Stimulated activated CD8-positive, alpha-beta memory T cell treated with anti-CD3 and anti-CD28 coated beads, Interleukin-15, amount 100 ng/mL, for 4 hours (primary cell): ENCODE measurements at places on chromosomes 11 and 22.

DNA sequence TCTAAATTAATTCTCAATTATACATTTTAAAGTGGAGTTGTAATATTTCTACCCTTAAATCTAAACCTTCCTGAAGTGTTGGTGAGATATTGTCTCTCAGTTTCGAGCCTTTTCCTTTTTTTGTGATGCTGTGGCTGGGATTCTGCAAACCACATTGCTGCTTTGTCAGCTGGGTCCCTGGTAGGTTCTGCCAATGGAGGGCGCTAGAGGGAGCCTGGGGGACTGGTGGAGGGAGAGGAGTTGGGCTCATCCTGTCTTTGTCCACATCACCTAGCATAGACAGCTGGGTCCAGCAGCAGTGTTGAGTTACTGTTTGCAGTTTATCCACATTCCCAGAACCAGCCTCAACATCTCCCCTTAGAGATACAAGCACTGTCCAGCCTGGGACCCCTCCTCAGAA lies 41.0 kb downstream of the TRAF6 start:
- no peak for DNase-seq

GRCh38 chr11:64241491-64242374 lies 838 bp downstream of the FKBP2 start:
- peak; percentile 99 for DNase-seq

DNA sequence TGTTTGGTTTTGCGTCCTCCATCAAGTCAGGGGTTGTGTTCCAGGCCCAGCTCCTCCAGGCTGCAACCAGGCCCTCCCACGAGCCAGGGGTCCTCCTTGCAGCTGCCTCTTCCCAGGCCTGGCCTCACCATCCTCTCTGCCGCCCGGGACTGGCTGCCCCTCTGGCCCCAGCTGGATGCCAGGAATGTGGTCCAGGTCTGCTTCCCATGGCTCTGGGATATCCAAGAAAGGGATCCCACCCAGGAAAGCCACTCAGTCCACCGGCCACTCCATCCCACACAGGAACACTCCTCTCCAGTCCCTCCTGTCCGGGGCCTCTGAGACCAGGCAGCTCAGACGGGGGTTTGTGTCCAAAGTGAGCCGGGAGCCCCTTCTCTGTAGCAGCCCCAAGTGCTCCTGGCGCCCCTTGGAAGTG lies 336.4 kb downstream of the BRD1 start:
- DNase-seq = no peak

DNA sequence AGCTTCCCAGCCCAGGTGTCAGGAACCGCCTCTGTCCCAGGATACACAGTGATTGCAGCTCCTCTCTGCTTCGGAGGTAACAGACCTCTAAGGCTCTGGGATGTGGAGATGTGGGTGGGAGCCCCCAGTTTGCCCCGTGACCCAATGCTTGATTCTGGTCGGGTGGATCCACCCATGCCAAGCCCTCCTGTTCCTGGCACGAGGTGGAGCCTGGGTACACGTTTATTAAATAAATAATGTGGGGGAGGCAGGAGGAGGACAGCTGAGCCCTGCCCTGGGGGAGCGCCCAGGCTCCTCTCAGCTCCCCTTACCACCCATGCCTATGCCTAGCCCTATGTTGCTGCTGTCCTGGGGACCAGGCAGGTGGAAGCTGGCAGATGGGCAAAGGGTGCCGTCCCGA lies 16.0 kb downstream of the ARHGEF17 start:
- DNase-seq = no peak

- no peak for DNase-seq
Observed at GRCh38 chr22:23110922-23111527, 30.8 kb downstream of the RSPH14 start.

DNA sequence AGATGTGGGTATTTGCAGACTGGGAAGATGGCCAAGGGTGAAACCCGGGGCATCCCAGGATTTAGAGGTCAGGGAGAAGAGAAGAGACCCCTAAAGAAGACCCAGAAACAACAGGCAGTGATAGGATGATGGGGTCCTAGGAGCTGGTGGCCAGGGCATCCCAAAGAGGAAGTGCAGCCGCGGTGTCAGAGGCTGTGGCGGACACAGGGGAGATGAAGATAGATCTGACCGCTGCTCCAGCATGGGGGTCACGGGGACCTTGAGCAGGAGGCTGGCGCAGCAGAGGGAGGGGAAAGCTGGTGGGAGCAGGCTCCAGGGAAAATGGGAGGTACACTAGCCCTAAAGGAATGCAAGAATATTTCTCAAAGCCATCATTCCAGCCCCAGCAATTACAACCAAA lies 47.3 kb downstream of the CTTN start:
- DNase-seq = no peak

DNA sequence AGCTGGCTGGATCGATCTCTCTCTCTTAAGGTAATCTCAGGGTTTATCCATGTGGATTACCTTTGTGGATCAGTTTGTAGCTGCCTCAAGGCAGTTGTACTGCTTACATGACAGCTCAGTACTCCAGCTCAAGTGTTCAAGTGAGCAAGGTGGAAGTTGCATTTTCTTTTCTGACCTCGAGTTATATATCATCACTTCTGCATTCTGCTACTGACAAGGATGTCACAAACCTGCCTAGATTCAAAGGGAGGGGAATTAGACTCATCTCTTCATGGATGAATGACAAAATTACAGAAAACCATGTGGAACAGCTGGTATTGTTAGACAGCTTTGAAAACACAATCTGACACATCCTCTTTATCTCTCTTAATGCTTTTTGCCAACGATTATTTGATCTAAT lies 6.1 kb upstream of the TCN2 start:
- no peak for DNase-seq

DNA sequence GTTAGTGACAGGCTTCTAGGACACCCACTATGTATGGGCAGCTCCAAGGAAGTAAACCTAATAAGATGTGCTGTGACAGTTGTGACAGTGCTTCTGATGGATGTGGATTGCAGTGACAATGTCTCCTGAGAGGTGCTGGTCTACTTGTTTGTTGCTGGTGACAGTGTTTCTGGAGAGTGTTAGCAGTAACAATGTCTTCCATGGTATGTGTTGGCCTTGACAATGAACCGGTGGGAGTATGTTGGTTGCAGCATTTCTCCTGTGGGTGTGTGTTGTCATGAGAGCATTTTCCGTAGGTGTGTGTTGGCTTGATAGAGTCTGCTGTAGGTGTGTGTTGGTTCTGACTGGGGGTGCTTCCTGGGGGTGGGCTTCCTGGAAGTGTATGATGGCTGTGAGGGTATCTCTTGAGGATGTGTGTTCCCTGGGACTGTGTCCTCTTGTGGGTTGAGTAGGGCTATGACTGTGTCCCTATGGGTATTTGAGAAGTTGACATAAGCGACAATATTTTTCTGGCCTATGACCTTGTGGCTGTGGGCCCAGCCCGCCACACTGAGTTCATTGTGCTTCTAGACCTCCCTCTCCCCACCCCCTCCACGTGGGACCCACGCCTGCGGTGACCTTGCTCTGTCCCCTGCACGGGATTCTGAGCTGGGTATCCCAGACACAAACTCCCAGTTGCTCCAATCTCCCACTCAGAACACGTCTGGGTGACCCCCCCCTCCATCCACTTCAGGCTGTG lies 1.2 kb downstream of the DCHS1 start:
- DNase-seq = no peak

GRCh38 chr22:44249376-44250147 lies 63.2 kb downstream of the SHISAL1 start:
- DNase-seq = no peak

DNA sequence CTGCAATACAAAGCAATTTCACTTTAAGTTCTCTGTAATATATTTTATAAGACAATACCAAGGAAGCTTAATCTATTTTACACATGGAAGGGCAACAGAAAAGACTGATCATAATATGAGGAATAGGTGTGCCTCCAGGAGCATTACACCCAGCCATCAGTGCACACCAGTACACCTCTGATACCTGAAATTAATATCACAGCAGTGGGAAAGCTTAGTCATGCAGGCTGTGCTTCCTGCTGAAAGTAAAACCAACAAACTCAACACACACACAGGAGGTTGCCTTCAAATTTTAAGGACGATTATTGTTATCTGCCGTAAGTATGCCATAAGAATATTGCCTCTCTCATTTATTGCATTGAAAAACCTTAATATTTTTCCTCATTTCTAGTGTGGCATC lies 1119.1 kb upstream of the TENM4 start:
- no peak for DNase-seq

DNA sequence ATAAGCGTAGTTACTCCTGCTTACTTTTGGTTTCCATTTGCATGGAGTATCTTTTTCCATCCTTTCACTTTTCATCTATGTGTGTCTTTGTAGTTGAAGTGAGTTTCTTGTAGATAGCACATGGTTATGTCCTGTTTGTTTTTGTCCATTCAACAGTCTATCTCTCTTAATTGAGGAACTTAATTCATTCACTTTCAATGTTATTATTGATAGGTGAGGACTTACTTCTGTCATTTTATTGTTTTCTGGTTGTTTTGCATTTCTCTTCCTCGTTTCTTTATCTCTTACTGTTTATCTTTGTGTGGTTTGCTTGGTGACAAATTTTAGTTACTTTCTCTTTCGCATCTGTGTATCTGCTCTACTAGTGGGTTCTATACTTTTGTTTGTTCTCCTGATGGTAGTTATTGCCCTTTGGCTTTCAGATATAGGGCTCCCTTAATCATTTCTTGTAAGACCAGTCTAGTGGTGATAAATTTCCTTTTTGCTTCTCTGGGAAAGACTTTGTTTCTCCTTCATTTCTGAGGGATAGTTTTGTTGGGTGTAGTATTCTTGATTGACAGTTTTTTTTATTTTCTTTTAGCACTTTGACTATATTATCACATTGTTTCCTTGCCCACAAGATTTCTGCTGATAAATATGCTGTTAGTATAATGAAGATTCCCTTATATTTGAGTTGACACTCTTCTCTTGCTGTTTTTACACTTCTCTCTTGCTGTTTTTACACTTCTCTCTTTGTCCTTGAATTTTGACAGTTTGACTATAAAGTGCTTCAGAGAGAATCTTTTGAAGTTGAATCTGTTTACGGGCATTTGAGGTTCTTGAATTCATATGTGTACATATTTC lies 9.0 kb upstream of the RAG1 start:
- no peak for DNase-seq

GRCh38 chr22:31104869-31105268 lies 2.5 kb downstream of the SELENOM start:
- no peak for DNase-seq

GRCh38 chr11:134045799-134046635 lies 22.9 kb upstream of the JAM3 start:
- no peak for DNase-seq
